ENCODE measurements at places on chromosomes 12 and 14.

GRCh38 chr14:74048281-74048680 is 29.1 kb downstream of the BBOF1 start:
- DNase-seq = no peak

GRCh38 chr14:103713304-103714062 is 1.8 kb downstream of the XRCC3 start:
- no peak for DNase-seq

GRCh38 chr12:93275589-93275988 is 102.1 kb upstream of the NUDT4 start:
- no peak for DNase-seq

DNA sequence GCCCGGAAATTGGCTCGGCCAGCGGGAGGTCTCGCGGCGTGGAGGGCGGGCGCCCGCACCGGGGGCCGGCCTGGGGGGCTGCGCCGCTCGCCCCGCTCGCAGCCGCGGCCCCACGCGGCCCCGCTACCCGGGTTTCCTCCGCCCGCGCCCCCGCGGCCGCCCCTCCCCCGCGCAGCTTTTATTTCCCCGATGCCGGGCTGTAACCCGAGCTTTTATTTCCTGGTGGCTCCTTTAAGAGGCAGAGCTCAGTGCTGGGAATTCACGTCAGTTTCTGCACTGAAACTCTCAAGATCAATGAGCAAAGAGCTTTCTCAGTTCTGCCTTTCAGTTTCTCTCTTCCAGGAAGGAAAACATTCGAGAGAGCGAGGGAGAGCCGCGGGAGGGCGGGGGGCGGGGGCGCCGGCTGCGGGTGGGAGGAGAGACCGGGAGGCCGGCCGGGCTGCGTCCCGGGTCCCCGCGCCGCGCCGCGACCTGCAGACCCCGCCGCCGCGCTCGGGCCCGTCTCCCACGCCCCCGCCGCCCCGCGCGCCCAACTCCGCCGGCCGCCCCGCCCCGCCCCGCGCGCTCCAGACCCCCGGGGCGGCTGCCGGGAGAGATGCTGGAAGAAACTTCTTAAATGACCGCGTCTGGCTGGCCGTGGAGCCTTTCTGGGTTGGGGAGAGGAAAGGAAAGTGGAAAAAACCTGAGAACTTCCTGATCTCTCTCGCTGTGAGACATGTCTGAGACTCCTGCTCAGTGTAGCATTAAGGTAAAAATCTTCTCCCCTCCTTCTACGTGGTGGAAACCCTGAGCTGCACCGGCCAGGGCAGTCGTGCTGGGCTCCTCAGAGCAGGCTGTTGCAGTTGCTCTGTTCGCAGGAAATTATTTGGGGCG is at the start of gene ETV6:
TSS of gene ETV6 (plus strand) at position 262 of the 873 bp plus-strand sequence. CDS start at position 716, 454 bp downstream.
- DNase-seq = peak; percentile 78

- DNase-seq = no peak
These were observed 123.3 kb downstream of the HECTD4 start for GRCh38 chr12:112258926-112259325.

- DNase-seq = no peak
These were observed 27.6 kb downstream of the TSPAN11 start for GRCh38 chr12:30953951-30954751.

DNA sequence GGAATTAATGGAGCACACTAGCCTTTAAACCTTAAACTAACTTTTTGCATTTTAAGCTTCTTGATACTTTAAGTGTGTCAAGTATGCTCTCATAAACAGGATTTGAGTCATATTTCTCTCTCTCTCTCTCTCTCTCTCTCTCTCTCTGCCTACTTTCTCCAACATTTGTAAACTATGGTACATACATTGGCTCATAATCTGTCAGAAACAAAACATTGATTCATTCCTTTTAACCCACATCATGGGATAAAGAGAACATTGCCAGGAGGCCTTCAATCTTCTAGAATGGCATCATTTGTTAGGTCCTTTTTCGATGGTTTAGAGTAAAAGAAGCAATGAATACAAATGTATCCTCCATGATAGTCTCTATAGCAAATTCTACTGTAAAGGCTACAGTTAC is 81.6 kb upstream of the RERGL start:
- DNase-seq = no peak

- DNase-seq = no peak
These were observed 3.5 kb downstream of the ARL6IP4 start for GRCh38 chr12:122983789-122984515.

GRCh38 chr12:102436867-102437266 is 43.5 kb downstream of the IGF1 start:
- DNase-seq = no peak

- no peak for DNase-seq
These were observed 273.9 kb upstream of the RGS6 start for GRCh38 chr14:71658261-71658860.

DNA sequence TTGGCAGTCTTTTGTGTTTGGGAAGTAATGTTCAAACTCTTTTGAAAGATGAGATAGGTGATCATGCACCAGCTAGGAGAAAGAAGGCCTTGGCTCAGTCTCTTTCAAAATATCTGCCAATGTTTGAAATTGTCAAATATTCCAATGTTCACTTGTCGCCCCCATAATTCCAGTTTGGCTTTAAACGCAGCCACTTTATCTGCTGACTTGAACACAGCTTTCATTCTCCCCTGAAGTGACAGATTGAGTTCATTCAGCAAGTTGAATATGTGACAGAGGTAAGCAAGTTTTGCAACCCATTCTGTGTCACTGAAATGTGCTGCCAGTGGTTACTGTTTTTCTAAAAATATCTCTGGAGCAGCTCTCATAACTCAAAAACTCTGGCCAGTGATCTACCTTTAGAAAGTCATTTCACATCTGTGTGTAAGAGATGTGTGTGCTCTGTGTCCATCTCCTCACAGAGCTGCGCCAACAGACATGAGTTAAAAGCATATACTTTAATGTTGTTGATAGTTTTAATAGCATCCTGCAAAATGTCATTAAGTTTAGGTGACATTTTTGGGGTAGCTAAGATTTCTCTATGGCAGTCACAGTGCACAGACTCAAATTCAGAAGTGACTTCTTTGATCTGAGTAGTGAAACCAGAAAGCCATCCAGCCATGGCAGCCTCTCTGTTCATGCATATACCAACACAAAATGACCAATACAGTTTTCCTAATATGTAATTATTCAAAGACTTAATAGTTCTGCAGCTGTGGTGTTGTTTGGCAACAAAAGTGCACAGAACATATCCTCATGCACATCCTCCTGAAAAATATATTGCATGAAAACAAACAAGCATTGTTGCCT is 614.3 kb upstream of the MIS18BP1 start:
- no peak for DNase-seq

DNA sequence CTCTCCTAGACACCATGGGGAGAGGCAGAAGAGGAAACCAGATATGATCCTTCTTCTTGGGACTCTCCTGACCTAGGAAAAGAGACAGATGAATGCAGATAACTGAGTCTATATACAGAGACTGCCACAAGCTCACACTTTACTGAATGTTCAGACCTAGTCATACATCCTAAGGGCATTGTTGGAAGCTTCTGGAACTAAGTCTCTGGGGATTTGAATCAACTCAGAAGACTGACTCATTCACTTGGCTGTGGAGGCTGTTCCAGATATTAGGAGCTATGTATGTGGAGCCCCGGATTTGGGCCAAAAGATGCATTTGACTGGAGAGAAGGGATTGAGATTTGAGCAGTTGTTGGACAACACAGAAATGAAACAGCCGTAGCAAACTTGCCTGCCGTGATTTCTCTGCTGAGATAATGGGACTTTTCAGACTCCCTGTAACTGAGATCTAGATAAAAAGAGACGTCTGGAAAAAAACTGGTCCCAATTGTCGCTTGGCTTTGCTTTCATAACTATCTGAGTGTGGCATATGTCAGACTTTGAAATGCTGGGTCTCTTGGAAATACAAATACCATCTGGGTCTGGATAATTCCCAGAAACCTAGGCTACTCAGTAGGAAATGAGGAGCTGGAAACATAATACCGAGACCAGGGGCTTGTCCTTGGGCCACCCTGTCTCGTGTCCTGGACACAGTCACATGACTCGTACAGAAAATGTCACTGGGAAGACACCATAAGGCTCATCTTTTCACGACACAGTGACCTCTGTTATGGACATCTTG is 396.8 kb downstream of the NUAK1 start:
- no peak for DNase-seq

DNA sequence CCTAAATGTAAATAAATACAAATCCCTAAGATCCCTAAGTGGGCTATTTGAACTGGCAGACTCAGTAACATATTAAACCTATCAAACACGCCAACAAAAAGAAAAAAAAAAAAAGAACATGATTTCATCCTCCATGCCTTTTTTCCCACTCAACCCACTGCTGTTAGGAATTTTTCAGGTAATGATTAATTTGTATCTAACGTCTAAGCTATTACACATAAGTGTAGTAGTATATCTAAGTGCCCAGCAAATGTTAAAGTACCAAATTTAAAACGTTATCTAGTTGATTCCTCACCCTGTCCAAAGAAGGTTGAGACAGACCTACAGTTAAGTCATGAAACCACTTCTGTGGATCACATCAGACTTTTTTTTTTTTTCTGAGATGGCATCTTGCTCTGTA is 16.4 kb upstream of the ARID4A start:
- DNase-seq = no peak

DNA sequence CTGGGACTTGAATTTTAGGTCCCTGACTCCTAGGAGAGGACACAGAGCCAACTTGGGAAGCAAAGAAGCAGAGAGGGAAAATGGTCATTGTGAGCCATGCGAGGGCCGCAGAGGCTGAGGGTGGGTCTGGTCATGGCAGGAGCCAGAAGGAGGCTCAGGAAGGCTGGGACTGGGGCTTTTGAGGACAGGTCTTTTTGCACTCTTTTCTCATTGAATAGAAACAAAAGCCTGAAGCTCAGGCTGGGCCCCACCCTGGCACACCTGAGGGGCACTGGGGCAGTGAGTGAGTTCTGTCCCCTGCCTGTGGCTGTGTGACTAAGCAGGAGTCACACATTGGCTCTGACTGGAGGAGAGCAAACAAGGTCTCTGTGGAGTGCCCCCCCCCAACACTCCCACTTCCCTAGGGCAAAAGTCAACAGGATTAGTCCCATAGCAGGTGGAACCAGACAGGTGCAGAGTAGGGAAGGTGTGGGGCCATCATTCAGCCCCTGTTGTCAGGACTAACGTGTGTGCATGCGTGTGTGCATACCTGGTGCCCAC is 2.8 kb downstream of the KRT7 start:
- DNase-seq = no peak

DNA sequence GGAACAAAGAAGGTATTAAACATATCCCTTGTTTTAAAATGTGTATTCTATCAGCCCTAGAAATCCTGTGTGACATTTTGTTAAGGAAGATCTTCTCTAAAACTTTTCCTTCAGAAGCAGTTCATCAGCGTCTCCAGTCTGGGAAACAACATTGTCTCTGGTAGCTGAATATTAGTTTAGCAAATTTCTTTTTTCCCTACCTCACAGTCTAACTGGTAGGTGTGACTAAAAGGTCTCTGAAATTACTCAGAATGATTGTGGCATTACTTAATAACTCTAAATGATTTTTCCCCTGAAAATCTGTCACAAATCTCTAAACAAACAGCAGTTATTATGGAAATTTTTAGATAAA is 1044.8 kb downstream of the FLRT2 start:
- DNase-seq = no peak

DNA sequence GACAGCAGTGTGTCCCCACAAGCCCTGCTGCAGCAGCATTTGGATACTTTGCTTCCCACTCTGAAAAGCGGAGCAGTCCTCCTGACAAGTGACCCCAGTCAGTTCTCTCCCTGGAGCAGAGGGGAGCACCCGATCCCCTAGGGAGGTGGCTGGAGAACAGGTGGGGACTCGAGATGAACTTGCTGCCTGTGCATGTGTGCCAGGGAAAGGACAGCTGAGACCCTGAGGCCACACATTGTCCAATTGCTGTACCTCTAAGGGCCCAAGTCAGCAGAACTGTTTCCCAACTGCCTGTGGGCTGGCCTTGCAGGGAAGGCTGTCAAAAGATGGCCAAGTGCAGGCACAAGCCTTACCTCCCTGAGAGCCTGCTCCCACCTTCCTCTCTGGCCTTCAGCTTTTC is 55.1 kb downstream of the IFT43 start:
- no peak for DNase-seq

DNA sequence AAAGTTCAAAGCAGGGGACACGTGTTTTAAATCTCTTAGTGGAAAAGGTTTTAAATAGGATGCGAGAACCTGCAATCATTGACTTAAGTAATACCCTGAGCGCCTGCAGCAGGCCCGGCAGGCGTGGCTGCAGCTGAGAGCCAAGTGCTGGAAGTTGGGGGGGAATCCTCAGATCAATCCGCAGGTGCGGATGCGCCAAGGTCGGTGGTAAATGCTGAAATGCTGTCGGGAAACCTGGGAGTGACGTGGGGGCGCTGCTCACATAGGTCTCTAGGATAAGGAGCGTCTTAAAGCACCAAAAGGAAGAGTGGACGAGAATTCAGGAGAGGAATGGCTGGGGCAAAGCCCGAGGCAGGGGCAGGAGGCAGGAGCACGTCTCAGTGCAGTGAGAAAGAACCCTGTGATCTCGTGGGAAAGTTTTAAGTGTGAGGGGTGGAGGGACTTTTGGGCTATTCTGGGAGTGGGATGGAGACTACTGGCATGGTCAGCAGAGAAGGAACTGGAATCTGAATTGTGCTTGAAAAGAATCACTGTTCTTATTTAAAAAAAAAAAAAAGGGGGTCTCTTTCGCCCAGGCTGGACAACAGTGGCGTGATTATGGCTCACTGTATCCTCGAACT is 883 bp upstream of the CDCA4 start:
- DNase-seq = peak; percentile 11

DNA sequence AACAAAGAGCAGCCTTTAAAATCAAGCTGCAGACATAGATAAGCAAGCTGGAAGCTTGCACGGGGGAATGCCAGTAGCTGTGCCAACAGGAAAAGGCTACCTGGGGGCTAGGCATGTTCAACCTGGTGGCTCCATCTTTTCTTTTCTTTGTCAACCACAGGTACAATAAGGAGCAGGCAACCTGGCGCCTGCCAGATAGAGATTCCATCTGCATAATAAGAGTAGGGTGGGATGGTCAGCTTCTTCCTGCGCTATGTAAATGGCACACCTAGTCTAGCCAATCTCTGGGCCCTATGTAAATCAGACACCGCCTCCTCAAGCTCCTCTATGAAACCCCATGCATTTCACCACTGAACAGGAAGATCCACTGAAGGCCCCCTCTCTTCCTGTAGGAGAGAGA is 87.4 kb upstream of the PKP2 start:
- no peak for DNase-seq

GRCh38 chr12:97404543-97404942 is 58.1 kb upstream of the RMST start:
- DNase-seq = no peak

GRCh38 chr12:6978611-6979011 is 7.9 kb downstream of the EMG1 start:
- no peak for DNase-seq

DNA sequence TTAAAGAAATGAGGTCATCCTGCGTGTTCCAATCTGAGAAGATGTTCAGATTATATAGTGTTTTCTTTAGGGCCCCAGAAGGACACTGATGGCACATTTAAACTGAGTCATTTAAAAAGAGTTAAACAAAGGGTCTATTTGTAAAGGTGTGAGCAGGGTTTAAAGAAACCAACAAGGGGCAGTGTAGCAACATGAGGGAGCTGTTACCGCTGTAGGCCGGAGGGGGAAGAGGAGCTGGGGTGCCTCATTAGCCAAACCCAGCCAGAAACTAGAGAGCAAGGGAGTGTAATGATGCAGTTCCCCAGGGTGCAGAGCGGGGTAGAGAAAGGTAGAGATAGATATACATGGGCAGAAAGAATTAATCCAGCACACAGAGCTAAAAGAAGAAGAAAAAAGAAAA is 160.4 kb downstream of the TBX5 start:
- no peak for DNase-seq

GRCh38 chr12:86663173-86663572 is 407.0 kb upstream of the MGAT4C start:
- no peak for DNase-seq

GRCh38 chr12:54009171-54010052 is 627 bp downstream of the HOXC8 start:
- DNase-seq = peak; percentile 39

GRCh38 chr14:39467889-39468524 is 35.8 kb upstream of the FBXO33 start:
- no peak for DNase-seq

Measured in stimulated activated CD4-positive, alpha-beta T cell treated with anti-CD3 and anti-CD28 coated beads, Interleukin-1b, Interleukin-23, amount 100 ng/mL, for 4 hours (primary cell).